ENCODE measurements at places on chromosomes 1 and 21.

- DNase-seq = no peak
Measured at GRCh38 chr1:34113887-34114286, 51.1 kb downstream of the CSMD2 start.

- DNase-seq = no peak
Measured at GRCh38 chr1:81757398-81758020, 43.2 kb upstream of the ADGRL2 start.

GRCh38 chr1:178254433-178254832, 160.5 kb downstream of the RASAL2 start:
- no peak for DNase-seq

DNA sequence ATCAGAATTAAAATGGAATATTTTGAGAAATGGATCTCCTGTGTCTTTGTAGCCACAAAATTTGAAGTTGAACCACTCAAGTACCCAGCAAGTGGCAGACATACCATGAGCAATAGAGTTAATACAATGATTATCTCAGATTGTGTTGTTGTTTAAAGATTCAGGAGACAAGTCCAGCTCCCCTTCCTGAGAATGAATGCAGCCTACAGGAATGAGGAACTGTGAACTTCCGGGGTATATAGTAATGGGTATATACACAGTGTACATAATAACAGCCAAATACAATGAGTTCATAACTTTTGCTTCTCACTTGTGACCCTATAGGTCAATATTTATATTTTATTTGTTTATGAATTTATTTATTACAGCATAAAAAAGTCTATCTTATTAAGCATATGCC, 445.0 kb downstream of the SETD4 start:
- no peak for DNase-seq

DNA sequence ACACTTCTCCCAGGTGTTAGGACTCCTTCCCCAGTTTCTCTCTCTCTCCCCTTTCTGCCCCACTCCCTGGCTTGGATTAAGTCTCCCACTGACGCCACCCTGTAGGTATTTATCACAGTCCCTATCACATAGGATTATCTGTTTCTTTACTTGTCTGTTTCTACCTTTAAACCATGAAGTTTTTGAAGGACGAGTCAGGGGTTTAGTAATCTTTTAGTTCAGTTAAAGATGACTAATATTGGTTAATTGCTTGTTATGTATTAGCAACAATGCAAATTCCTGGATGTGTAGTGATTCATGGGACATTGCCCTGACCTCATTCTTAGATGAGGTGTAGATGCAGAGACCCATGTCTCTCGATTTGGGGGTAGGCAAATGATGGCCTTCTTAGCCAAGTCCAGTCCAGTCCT, 6.4 kb downstream of the LAMC1 start:
- DNase-seq = no peak

DNA sequence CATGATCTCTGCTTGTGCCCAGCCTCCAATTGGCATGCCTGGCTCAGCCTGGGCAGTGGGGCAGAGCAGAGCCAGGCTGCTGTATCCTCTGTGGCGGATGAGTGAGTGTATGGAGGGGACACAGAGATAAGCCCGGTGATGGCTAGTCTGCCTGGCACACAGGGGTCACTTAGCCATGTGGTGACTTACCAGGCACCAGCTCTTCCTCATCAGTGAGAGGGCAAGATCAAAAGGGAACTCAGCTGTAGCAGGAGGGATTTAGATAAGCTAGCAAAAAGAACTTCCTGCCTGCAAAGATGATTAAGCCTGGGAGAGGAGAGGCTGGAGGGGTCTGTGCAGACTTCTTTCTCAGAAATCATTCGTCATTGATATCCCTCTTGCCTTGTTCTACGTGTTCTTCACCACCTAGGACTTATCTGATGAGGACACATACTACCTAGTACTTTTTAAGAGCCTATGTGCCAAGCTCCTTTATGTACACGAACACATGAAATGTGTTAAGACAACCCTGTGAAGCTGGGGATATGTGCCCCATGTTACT, 7.9 kb downstream of the KIF21B start:
- no peak for DNase-seq

- DNase-seq = no peak
Measured at GRCh38 chr1:178528953-178529335, 16.0 kb downstream of the TEX35 start.

DNA sequence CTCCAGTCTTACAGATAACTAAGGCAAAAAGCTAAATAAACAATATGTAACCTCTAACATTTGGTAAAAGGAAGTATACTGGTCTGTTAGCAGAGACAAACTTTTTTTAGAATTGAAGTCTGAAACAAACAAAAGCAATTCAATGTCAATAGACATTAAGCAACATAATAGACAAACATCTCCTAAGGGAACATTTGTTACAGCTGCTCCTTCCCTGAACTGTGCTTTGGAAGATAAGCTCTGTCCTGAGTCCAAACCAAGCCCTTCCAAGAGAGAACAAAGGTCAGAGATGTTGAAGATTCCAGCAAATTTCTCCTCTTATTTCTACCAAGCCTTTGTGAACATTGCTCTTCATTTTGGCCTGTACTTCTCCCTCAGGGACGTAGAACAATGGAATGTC, 25.3 kb downstream of the FMO2 start:
- no peak for DNase-seq

- DNase-seq = no peak
Measured at GRCh38 chr1:236663934-236664333, 22.4 kb upstream of the ACTN2 start.

DNA sequence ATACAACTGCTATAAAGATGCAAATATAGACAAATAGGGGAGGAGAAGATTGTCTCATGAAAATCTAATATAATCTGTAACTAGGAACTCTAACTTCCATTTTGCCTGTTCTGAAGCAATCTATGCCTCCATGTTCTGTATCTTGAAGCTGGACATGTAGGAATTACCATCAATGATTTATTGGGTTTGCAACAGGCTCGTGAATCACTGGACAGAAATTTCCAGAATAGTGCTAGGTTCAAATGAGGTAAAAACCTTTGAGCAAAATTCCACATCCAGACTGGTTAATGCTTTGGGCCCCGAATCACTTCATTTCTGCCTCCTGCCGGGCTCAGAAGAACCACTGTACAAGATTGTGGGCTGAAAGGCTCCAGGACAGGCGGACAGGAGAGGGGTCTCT, 110.7 kb upstream of the CTTNBP2NL start:
- DNase-seq = no peak

- no peak for DNase-seq
Measured at GRCh38 chr21:28746166-28746565, 246.5 kb downstream of the LTN1 start.

DNA sequence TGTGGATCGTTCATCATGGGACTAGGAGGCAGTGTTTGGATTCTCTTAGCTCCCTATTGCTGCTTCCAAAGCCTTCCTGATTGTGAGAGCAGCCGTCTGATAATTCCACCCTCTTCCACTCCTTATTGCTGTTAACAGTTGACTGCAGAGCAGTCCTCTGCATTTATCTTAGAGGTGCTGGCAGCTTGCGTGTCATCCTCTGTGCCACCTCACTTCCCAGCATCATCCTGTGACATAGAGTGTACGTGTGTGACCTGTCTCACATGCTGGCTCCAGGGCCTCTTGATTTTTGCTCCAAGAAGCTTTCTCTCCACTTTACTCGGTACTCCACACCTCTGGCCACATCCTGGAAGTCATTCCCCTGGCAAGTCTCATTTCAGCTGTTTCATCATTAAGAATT, 53.0 kb upstream of the DYNLT5 start:
- no peak for DNase-seq

DNA sequence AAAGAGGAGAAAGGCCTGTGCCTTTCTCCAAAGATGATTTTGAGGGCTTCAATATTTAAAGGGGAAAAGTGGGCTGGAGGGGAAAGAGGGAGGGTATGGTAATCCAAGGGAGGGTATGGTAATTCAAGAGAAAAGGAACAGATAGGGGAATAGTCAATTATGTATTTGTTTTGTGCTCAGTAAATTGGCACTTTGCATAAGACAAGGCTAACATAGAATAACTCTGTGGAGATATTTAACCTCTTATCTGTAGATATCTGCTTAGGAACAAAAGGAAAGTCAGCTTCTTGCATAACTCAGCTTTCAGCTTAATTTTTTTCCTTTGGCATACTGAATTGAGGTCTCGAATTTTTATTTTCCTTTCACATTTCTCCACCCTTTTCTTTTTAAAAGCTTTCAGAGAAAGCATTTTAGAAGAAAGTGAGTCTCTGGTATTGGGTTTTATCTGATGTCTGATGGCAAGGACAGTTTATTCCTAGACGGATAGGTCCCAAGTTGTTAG, 119.9 kb upstream of the F3 start:
- no peak for DNase-seq

DNA sequence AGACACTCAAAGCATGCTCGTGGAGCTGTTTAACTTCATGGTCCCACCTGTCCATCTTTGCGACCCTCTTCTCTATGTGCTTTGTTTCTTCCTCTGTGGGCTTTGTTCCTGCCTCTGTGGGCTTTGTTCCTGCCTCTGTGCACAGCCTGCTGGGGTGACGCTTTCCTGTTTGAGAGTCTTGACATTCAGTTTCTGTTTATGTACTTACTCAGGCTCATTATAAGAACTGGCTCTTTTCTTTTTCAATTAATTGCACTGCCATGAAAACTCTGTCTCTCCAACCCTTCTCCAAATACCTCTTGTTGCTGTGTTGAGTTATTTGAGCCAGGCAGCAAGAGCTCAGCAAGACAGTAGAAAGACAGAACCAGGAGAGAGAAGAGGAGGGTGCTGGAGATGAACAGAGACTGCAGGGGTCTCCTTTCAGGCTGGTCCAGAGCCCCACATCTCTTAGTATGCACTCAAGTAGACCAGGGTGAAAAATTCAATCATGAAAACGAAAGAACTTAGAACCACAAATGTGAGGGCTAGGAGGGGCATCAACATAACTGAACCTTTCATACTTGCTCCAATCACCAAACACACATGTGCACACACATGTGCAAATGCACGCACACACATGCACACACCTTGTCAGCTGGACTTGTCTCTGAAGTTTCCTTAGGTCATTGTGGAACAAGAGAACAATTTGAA, 88.3 kb upstream of the SGIP1 start:
- no peak for DNase-seq

- DNase-seq = no peak
Measured at GRCh38 chr1:11522400-11523235, 43.7 kb downstream of the DISP3 start.

DNA sequence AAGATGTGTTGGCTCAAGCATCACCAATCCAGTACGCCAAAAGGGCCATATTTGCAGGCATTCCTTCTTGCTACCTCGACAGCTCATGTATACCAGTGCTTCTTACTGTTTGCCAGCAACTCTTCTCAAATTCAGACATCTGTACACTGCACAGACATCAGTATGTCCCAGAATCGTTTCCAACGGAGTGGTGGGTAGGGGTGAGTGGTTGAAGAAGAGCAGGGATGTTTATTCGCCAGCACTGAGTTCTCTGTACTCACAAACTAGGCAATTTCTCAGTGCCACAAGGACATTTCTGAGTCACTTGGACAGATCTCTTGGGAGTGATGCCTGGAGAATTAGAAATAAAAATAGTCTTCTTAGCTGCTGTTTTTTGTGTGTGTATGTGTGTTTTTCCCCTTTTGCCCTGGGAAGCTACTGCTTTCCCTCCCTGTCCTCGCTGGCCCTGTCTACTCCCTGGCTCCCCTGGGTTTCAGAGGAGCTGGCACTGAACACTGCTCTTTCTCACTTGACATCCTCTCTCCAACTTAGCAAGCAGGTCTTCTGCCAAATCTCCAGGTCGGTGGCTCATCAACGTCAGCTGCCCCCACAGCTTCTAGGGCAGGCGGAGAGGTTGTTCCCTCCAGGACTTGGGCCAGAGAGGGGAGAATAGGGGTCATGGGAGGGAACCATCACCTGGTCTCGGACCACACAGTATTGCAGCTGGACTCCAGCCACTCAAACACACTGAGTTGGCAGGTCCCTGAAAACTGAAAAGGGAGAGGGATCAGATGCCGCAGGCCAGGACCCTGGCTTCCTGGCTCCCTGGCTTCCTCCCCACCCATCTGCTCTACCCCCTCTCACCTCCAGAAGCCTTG, 90.5 kb downstream of the NMNAT2 start:
- no peak for DNase-seq

DNA sequence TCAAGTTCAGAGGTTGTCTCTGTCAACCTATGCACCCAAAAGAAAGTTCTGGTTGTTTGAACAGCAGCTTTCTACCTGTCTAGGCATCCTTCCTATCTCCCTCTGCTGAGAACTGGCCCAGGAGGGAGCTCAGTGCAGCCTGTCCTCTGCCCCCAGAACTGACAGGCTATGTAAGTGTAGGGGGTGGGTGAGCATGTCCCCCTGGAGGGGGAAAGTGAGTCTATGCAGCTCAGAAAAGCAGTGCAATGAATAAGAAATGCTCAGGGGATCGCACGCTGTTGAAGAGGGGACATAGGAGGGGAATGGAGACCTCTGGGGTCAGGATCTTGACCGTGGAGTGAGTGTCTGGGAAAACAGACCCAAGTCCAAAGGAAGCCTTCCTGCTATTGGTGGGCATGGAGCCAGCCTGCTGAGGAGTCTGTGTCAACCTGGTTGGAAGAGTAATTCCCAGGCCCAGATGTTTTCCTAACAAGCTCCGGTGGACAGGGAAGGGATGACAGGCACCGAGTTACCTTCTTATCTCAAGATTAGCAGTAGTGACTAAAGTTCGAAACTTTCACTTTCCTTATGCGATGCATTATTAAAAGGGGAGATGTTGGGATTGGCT, 26.1 kb upstream of the FHAD1 start:
- DNase-seq = no peak

GRCh38 chr1:84344286-84344685, 42.8 kb downstream of the SAMD13 start:
- DNase-seq = no peak

- no peak for DNase-seq
Measured at GRCh38 chr1:240210026-240210425, 118.3 kb downstream of the FMN2 start.

- DNase-seq = no peak
Measured at GRCh38 chr1:117627546-117628130, 21.8 kb downstream of the TENT5C start.

DNA sequence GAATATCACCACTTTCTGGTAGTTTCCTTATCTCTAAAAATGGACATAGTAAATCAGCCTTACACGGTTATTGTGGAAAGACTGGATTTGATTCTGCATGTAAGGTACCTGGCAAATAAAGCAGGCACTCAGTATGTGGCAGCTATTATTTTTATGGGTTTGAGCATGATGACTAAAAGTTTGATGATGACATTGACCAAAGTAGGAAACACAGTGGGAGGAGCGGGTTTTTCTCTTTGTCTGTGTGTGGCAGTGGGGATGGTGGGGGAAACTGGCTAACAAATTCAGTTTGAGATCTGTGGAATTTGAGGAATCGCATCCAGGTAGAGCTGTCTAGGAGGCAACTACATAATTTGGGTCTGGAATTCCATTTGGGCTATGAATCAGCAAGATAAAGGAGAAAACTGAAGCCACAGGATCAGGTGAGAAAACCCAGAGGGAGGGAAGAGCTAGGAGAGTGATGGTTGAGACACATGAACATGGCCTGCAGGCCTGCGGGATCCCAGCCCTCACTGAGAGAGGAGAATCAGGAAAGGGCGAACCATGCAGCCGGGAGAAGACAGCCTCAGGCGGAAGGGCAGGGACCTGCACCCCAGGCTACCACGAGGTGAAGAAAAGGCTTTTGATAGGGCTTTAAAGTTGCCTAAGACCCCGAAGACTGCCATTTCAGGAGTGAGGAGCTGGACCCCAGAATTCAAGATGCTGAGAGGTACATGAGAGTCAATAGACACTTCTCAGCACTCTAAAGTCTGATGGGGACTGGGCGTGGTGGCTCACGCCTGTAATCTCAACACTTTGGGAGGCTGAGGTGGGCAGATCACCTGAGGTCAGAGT, 52.2 kb downstream of the MEF2D start:
- DNase-seq = no peak

Measured in activated naive CD4-positive, alpha-beta T cell (primary cell).